ENCODE measurements at places on chromosomes 16 and 17. TPM values are rescaled to one million over a fixed set of nuclear protein-coding genes. Genes with fewer than 3 reads are reported as not detected.

ZNF385C gene
- total RNA-seq = 0.11 TPM

HS3ST2 gene
- not detected for total RNA-seq

RPL27 gene
- 528 TPM for total RNA-seq

PRDM7 gene
- total RNA-seq = not detected

NACA2 gene
- total RNA-seq = not detected

PHKG2 gene
- total RNA-seq = 17.1 TPM

SPATA32 gene
- not detected for total RNA-seq

DNA sequence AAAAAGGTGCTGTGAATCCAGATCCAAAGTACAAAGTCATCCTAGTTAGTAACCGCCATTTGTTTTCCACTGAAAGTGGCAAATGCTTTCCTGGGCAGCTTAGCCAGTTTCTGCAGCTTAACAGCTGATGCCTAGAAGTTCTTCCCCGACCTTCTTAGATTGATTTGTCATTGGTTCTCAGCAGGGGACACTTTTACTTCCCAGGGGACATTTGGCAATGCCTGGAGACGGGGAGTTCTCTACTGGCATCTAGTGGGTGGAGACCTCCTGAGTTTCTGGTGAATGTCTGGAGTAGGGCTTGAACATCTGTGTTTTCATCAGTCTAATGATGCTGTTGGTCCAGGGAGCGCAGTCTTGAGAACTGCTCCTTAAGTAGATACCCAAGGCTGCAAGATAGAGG lies 7.6 kb downstream of the DNAJA3 start:
- no peak for DNase-seq
- H3K36me3 ChIP-seq = peaks cover 8% of the 10 kb centered on the region
- no peaks in the 10 kb centered on the region for H3K27me3 ChIP-seq
- no peaks in the 10 kb centered on the region for H3K4me1 ChIP-seq

DNA sequence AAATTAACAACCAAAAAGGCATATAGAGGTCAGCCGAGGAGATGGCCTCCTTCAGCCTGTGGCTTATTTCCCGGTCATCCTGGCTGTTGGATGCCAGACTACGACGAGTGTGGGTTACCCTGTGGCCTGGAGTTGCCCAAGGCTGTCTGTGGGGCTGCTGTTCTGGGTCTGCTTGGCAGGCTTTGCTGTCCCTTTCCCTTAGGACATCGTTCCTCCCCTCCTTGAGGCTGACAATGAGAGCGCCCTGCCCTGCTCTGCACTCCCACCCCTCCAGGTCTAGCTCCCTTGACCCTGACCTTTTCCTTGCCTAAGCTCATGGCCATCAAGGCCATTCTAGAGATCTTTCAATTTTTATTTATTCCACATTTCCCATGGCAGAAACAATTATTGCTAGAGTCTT lies 1.9 kb upstream of the CBFB start:
- H3K27me3 ChIP-seq = no peaks in the 10 kb centered on the region
- no peak overlapping the region for H3K27ac ChIP-seq
- H3K36me3 ChIP-seq = no peaks in the 10 kb centered on the region
- peaks cover 8% of the 10 kb centered on the region for H3K4me1 ChIP-seq
- DNase-seq = no peak

DNA sequence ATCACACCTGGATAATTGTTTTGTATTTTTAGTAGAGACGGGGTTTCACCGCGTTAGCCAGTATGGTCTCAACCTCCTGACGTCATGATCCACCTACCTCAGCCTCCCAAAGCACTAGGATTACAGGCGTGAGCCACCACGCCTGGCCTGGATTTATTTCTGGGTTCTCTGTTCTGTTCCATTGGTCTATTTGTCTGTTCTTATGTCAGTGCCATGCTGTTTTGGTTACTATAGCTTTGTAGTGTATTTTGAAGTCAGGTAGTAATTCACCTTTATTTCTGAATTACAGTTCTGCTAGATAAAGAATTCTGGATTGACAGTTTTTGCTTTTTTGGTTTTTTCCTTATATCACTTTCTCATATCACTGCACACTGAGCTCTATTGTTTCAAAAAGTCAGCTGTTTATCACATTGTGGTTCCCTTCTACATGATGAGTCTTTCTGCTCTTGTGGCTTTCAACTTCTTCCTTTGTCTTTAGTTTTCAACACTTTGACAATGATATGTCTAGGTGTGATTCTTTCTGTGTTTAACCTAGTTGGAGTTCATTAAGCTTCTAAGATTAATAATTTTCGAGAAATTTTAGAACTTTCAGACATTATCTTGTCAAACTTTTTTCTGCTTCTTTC lies 98.2 kb downstream of the CA4 start:
- no peaks in the 10 kb centered on the region for H3K4me1 ChIP-seq
- no peak for DNase-seq
- no peaks in the 10 kb centered on the region for H3K27me3 ChIP-seq
- H3K4me3 ChIP-seq = no peak overlapping the region

- no peak overlapping the region for H3K4me3 ChIP-seq
- DNase-seq = no peak
- no peaks in the 10 kb centered on the region for H3K4me1 ChIP-seq
- H3K27ac ChIP-seq = no peak overlapping the region
- H3K36me3 ChIP-seq = peaks cover 2% of the 10 kb centered on the region
- no peaks in the 10 kb centered on the region for H3K27me3 ChIP-seq
These were observed 8.2 kb upstream of the BAIAP3 start for GRCh38 chr16:1325261-1325660.

- no peak overlapping the region for H3K27ac ChIP-seq
- no peaks in the 10 kb centered on the region for H3K27me3 ChIP-seq
- no peaks in the 10 kb centered on the region for H3K36me3 ChIP-seq
- no peaks in the 10 kb centered on the region for H3K4me1 ChIP-seq
These were observed 535.7 kb upstream of the HSBP1 start for GRCh38 chr16:83271970-83272575.

DNA sequence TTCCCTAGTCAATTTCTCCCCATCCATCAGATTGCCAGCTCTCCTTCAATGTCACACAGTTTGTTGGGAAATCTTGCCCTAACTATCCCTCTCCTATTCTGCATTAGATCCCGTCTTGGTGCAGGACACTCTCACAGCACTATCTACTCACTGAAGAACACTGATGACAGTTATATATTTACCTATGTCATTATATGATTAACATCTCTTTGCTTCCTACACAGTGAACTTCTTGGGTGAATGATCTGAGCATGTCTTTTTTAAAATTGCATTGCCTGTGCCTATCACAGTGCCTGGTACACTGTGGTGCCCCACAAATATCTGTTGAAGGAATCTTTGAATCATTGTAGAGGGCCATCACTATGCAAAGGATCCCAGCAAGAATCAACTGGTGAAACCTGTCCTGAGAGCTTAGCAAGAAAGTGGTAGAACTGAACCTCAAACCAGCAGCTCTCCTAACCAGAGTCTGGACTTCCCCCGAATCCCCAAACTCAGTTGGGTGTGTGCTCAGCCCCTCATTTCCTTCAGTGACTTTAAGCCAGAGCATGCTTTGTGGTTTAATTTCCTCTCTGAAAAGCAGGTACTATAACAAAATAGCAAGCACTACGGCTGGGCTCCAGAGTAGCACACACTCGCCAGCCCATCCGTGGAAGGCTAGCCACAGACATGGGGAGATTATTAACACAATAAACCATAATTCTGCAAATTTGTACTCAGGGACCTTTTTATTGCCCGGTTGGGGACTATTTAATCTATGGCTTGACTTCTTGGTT lies 680.7 kb upstream of the SALL1 start:
- no peak for DNase-seq
- H3K27me3 ChIP-seq = no peaks in the 10 kb centered on the region
- no peaks in the 10 kb centered on the region for H3K4me1 ChIP-seq

GRCh38 chr17:47210105-47210504 lies 957 bp downstream of the MYL4 start:
- H3K4me3 ChIP-seq = no peak overlapping the region
- H3K36me3 ChIP-seq = no peaks in the 10 kb centered on the region
- H3K27me3 ChIP-seq = no peaks in the 10 kb centered on the region
- no peaks in the 10 kb centered on the region for H3K4me1 ChIP-seq
- no peak for DNase-seq

- H3K4me1 ChIP-seq = no peaks in the 10 kb centered on the region
- DNase-seq = no peak
- H3K4me3 ChIP-seq = no peak overlapping the region
- H3K27ac ChIP-seq = no peak overlapping the region
- no peaks in the 10 kb centered on the region for H3K27me3 ChIP-seq
These were observed 102.8 kb upstream of the CCL1 start for GRCh38 chr17:34465789-34466188.

GRCh38 chr17:64278614-64279013 lies 15.6 kb upstream of the TEX2 start:
- H3K4me1 ChIP-seq = no peaks in the 10 kb centered on the region
- H3K4me3 ChIP-seq = no peak overlapping the region
- H3K27me3 ChIP-seq = no peaks in the 10 kb centered on the region
- H3K27ac ChIP-seq = no peak overlapping the region

- no peak overlapping the region for H3K4me3 ChIP-seq
- H3K4me1 ChIP-seq = peaks cover 5% of the 10 kb centered on the region
- no peak overlapping the region for H3K27ac ChIP-seq
- no peak for DNase-seq
- no peaks in the 10 kb centered on the region for H3K36me3 ChIP-seq
- no peaks in the 10 kb centered on the region for H3K27me3 ChIP-seq
These were observed 2.6 kb downstream of the TRIM65 start for GRCh38 chr17:75894049-75894733.

DNA sequence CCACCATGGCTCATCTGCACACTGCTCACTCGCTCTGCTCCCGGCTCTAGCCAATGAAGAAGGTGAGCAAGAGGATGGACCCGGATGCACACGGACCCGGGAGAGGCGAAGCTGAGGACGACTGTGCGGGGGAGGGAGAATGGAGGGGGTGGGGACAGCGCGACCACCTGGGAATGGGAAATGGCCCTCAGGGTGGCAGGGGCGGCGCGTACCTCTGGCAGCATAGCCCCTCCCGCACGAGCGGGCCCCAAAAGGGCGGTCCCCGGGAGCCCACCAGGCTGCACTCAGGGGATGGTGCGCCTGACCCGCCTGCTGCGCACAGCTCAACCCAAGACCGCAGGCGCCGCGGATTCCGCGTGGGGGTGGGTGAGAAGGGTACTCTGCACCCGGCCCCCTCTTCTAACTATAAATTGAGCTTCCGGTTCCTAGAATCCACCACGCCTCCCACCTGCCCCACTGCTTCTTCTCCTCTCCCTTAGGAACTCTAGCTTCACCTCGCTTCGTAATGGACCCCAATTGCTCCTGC lies 6.1 kb downstream of the MT1H start:
- no peak for DNase-seq
- no peaks in the 10 kb centered on the region for H3K36me3 ChIP-seq
- no peaks in the 10 kb centered on the region for H3K27me3 ChIP-seq
- H3K4me3 ChIP-seq = peak overlapping the region; percentile 16

DNA sequence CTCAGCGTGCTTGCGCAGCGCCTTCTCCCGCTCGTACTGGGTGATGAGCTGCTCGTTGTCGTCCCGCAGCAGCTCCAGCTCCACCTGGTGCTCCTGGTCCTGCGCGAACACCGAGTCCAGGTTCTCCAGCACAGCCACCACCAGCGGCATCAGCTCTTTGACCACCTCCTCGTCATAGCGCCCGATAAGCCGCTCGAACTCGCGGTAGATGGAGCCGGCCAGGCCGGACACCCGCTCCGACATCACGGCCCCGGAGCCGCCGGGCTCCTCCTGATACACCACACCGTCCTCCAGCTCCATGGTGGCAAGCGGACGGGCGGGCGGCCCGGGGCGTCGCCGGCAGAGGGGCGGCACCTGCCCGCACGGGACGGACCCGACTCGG lies 320 bp downstream of the SPAG9 start:
- no peaks in the 10 kb centered on the region for H3K27me3 ChIP-seq
- DNase-seq = no peak
- no peaks in the 10 kb centered on the region for H3K36me3 ChIP-seq
- peak overlapping the region; percentile 98 for H3K27ac ChIP-seq
- H3K4me1 ChIP-seq = no peaks in the 10 kb centered on the region

GRCh38 chr17:45296003-45296832 lies 20.6 kb downstream of the MAP3K14 start:
- H3K4me1 ChIP-seq = peaks cover 13% of the 10 kb centered on the region
- no peaks in the 10 kb centered on the region for H3K36me3 ChIP-seq
- no peaks in the 10 kb centered on the region for H3K27me3 ChIP-seq
- no peak for DNase-seq
- H3K4me3 ChIP-seq = no peak overlapping the region

DNA sequence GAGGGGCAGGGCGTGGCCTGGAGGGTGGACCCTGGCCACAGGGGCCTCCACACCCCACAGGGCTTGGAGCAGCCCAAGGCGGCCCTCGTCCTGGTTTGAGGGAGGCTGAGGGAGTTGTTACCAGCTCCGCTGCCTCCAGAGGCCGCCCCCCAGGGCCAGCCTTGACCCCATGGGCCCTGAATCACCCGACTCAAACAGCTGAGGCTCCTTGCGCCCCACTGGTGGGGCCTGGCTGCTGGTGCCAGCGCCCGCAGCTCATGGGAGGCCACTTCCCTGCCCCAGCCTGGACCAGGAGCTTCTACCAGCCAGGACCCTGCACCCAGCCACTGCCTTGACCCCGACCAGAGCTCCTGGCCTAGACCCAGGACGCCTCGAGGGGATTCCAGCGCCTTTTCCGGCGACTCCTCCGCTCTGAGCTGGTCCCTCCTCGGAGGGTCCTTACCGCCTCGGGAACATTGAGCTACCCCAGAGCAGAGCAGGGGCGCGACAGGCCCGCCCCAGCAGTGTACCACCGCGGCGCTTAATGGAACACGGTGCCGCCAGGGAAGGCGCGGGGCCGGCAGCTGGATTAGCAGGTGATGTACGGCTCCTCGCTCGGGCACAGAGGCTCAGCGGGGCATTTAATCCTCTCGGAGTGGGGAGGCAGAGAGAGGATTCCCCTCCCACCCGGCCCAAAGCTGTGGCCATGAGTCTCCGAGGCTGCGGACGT lies 37.2 kb downstream of the GSE1 start:
- peaks cover 1% of the 10 kb centered on the region for H3K36me3 ChIP-seq
- no peak overlapping the region for H3K4me3 ChIP-seq
- DNase-seq = no peak
- H3K27ac ChIP-seq = no peak overlapping the region
- H3K4me1 ChIP-seq = no peaks in the 10 kb centered on the region

- H3K4me1 ChIP-seq = peaks cover 13% of the 10 kb centered on the region
- no peak overlapping the region for H3K27ac ChIP-seq
- no peaks in the 10 kb centered on the region for H3K36me3 ChIP-seq
- no peak overlapping the region for H3K4me3 ChIP-seq
- peak; percentile 64 for DNase-seq
- no peaks in the 10 kb centered on the region for H3K27me3 ChIP-seq
These were observed 174.8 kb downstream of the UTP18 start for GRCh38 chr17:51435171-51435552.

All from right lobe of liver (tissue), 6 donors.